ENCODE measurements at places on chromosomes 5 and 9.

- DNase-seq, result no peak
Observed at GRCh38 chr5:142015781-142016533, 3.1 kb upstream of the GNPDA1 start.

- no peak for DNase-seq
Observed at GRCh38 chr9:26166537-26166936, 488.3 kb upstream of the TUSC1 start.

GRCh38 chr5:96778409-96778808, 29.3 kb downstream of the ERAP1 start:
- DNase-seq, result no peak

DNA sequence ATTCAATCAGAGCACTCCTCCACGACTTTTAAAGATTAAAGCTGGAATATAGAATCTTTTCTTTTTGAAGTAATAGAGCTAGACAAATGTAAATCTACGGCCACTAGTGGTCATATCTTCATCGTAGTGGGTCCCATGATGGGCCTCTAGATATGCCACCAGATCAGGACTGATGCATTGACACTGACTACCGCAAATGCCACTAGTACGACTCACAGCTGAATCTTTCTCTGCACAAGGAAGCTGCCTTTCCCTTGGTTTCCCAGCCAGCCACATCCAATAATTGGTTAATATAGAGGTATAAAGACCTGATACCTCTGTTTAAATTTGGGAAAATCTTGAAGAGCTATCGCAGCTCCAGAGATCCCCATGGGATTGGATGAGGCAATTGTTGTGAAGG, 37.8 kb upstream of the ADRB2 start:
- no peak for DNase-seq

DNA sequence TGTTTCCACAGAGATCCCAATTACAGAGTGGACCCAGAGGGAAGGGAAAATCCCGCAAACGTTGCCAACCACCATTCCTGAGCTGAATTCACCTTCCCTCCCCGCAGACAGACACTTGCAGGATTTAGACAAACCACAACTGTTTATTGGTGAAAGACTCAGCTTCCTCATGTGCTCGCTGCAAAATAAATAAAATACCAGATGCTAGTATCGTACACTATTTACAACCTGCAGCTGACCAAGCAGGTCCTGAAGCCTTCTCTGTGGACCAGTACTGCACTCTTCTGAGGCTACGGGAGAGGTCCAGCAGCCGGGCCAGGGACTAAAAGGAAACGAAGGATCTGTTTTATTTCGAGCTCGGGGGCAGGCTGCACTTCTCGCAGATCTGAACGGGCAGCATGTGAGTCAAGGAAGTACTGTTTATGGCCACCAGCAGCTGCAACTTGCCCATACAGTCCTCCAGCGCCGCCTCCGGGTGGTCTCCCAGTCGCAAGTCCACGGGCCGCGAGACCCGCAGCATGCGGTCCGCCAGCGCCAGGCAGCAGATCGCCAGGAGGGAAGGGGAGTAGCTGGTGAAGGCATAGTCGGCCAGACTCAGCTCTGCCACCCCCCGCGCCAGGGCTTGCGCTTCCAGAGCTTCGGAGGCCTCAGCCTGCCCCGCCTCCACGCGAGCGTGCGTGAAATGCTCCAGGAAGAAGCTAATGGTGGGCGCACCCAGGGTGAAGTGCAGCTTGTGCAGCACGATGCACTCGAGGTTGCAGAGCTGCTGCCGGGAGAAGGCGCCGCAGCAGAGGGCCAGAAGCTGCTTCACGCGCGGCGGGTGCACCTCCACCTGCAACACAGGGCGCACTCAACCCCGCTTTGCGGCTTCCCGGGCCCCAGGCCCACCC, 2.1 kb downstream of the CCNO start:
- no peak for DNase-seq

GRCh38 chr9:70260606-70261005, 1.8 kb downstream of the SMC5 start:
- DNase-seq, result no peak

GRCh38 chr9:16247188-16247875, 623.1 kb downstream of the BNC2 start:
- DNase-seq, result no peak

DNA sequence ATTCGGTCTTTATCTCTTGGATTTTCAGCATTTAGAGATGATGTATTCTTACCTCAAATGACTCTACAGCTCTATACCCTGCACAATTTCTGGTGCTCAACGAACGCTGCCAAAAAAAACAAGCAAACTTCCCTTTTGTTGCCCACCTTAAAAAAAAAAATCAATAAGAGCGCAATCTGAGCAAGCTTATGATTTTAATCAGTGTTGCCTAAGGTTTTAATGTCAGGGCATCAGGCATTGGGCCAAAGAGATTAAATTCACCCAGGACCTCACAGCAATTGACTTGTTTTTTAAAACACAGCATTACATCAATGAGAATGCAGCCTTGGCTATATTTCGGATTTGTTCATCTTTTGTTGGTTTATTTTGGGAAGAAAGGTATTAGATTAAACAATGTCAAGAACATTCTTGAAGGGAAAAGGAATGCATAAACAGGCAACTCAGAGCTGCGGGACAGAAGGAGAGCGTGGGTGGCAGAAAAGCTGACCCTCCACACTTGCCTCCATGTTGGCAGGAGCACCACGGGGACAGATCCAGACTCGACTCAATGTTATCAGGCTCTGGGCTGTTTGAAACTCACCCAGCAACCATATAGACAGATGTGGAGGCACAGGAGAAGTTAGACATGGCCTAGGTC, 127.5 kb upstream of the DAPK1 start:
- DNase-seq, result no peak

DNA sequence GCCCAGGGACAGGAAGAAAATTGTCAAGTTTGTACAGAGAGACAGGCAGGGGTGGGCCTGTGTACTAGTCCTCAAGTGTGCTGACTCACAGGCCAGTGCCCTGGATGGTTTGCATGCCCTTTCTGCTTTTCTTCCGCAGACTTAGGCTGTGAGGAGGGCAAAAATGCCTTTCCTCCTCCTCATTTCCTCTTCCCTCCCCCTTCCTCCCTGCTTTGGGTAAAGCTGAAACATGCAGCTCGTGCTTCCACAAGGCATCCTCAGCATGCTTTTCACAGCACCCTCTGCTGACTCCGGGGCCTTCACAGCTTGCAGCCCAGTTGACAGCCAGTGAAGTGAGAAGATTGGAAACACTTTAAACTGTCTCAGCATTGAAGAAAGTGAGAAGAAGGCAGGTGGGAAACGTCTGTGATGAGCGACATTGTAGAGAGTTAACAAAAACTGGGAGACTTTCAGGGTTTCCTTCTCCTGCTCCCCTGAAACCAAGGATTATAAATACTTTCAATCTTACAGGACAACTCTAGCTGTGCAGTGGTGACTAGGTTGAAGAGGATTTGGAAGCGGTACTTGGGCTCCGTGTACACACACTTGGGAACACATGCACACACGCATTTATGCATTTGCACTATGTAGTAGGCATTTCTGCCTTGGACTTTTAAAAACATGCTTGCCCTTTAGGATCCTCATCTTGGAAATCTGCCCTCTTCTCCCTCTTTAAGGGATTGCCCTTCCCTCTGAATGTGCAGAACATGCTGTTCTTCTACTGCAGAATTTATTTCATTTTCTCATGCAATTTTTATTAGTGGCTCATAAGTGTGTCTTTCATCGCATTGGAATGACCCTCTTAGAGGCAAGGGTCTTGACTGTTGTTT, 138.8 kb downstream of the GRIA1 start:
- no peak for DNase-seq

DNA sequence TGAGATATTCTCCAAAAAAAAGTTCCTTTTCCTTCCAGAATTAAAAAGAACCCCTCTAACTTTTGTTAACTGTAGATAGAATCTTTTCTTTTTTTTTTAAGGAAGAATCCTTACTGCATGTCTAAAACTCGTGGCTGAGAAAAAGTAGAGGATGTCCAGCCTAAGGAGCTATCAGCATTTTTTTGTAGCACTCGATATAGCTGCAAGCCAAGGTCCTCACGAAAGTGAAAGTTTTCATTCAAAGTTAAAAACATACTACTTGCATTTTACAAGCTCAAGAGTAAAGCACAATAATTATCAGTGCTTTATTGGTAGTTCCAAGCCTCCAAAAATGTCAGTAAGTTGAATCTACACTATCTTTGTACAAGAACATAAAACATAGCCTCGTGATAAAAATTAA, 28.7 kb upstream of the ZSWIM6 start:
- no peak for DNase-seq

GRCh38 chr5:164998590-164998989, 1493.2 kb downstream of the MAT2B start:
- DNase-seq, result no peak

- DNase-seq, result no peak
Observed at GRCh38 chr5:33115467-33115866, 325.3 kb upstream of the TARS1 start.

DNA sequence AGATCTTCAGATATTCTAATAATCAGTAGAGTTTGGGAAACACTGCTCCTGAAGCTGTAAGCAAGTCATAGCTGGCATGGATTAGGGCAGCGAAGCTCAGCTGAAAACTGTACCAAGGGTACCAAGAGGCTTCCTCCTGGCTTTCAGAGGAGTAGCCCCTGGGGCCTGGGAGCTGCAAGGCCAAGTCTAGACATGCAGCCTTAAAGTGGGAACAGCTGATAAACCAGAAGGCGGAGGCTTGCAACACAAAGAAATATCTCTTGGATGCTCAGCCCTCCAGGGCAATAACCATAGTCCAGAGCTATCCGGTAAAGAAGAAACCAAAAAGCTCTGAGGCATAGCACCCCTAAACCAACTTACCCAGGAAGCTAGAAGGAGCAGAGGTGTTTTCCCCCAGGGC, 51.5 kb downstream of the MRPS30 start:
- no peak for DNase-seq

GRCh38 chr5:134398609-134399155, 13.0 kb downstream of the CDKN2AIPNL start:
- DNase-seq, result no peak

DNA sequence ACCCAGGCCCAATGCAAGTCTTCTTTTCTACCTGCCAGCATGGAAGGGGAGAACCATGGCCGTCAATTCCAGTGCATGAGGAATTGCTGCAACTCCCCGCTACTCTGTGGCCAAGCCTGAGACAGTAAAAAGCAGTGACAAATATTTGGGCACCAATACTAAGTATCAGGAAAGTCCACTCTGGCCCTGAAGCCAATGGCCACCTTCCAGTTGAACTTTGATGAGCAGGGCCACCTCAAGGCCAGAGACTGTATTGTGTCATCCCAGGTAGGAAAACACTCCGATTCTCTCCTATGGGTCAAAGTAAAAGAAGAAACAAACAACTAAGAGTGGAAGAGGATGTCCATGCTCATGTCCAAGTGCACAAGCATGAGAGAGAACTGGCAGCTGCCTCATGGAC, 27.1 kb downstream of the RETREG1 start:
- DNase-seq, result no peak

GRCh38 chr9:114693248-114693855, 11.4 kb upstream of the TEX48 start:
- no peak for DNase-seq

DNA sequence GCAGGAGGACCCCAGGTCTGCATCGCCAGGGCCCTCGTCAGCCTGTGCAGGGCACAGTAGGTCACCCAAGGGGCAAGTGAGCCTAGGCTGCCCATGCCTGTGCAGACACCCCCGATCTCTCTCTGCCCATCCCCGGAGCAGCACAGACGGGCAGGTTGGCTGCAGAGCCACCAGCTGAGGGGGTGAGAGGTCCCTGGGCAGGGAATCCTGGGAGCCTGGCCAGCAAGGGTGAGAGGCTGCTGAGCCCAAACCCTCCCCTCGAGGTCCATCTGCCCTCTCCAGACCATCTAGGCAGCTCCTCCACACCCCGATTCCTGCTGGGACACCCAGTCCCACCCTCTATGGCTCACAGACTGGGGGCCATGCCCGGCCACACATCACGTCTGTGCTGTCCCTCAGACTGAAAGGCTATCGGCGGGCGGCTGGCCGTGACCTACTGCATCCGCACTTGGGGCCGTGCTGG, 2.8 kb upstream of the DPP7 start:
- DNase-seq, result no peak

DNA sequence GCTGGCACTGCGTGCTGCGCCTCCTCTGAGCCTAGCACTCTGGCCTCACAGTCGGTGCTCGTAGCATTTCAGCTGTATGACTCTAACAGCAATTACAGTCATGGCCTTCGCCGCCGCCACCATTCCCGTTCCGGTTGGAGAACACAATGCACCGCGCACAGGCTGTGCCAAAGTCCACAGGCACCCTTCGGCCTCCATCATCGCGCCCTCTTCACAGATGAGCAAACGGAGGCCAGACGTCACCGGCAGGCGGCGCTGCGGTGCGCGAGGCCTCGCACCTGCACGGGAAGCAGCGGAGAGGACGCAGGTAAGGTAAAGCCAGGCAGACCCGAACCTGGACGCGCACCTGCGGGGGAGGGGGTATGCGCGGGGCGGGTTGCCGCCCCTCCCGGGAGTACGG, 128.9 kb downstream of the BARX1 start:
- DNase-seq, result no peak

- peak; percentile 82 for DNase-seq
Observed at GRCh38 chr5:143161885-143162540, 241.5 kb downstream of the NR3C1 start.

- no peak for DNase-seq
Observed at GRCh38 chr9:110157823-110158664, 49.9 kb downstream of the C9orf152 start.

DNA sequence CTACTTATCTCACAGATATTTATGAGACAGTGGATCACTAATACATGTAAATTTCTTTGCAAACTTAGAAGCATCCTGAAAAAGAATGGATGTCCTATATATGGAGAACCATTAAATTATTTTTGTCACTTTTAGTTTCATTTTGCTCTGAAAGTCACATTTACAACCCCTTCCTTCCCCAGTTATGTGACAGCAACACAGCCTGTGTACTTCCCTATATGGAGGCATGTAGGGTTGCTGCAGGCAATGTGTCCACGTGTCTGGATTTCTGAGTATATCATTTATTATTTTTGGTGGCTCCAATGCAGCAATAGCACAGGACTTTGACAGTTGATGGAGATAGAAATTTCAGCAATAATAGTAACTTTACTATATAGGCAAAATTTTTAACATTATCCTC, 156.4 kb downstream of the ST8SIA4 start:
- DNase-seq, result no peak

GRCh38 chr9:121233906-121234831, 32.5 kb upstream of the RAB14 start:
- DNase-seq, result no peak

DNA sequence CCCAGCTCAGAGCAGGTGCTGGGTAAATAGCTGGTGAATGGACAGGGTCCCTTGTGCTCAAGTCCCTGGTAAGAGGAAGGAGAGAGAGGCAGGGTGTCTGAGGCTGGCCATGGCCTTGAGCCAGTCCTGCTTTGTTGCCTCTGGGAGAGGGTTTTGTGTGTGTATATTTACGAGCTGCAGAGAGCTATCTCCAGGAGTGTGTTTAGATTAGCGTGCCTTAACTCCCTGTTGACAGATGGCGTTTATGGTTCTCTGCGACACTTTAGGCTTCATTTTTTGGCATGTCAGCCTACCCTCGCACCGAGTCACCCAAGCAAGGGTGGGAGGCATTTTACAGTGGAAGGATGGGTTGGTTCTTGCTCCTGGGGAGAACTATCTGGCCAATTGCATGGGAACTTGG, 22.2 kb downstream of the HMCN2 start:
- DNase-seq, result no peak

All from right atrium auricular region (tissue), 2 donors.